ENCODE measurements at places on chromosomes 2 and 18.
A peak's percentile ranks its signal among the peaks of the same experiment; 100 is the strongest.

GRCh38 chr2:191404568-191404991 lies 159.4 kb downstream of the MYO1B start:
- no peaks in the 10 kb centered on the region for H3K27me3 ChIP-seq
- no peak for DNase-seq
- H3K36me3 ChIP-seq, result peaks cover 14% of the 10 kb centered on the region
- H3K4me1 ChIP-seq, result no peaks in the 10 kb centered on the region
- H3K4me3 ChIP-seq, result no peak overlapping the region

DNA sequence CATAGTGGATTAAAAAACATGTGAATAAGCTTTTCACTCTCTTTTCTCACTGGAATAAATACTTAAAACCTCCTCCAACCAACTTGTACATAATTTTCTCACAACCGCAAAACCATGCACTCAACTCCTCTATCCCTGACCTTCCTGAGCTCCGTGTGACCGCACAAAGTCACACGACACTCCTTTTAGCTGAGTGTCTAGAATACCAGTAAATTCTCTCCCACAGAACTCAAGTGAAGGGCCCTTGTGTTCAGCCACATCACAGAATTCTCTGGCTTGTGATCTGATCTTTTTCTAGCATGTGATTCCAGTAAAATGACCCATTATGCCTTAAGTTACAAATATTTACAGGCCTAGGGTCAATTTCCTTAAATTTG lies 91.2 kb upstream of the ARL4C start:
- H3K4me3 ChIP-seq, result no peak overlapping the region
- no peaks in the 10 kb centered on the region for H3K4me1 ChIP-seq
- no peak overlapping the region for H3K27ac ChIP-seq
- DNase-seq, result no peak
- H3K36me3 ChIP-seq, result no peaks in the 10 kb centered on the region

GRCh38 chr2:44553456-44553855 lies 191.7 kb downstream of the CAMKMT start:
- no peak for DNase-seq
- no peak overlapping the region for H3K4me3 ChIP-seq
- no peaks in the 10 kb centered on the region for H3K27me3 ChIP-seq
- no peak overlapping the region for H3K27ac ChIP-seq
- peaks cover 5% of the 10 kb centered on the region for H3K4me1 ChIP-seq

DNA sequence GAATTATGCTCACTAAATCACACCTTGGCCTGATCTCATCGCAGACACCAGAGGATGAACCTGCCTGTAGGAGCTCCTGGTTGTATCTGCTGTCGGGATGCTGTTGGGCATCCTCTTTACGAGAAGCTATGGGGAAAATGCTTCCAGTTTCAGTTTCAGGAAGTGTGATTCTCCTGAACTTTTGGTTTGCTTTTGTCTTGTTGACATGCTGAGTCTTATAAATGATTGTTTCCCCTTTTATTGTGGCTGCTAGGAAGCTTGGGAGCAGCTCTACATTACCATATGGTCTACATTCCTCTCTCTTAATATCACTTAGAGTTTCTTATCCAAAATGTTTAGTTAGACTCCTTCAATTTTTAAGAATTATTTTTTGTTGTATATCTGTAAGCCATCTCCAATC lies 227.5 kb downstream of the MTX2 start:
- no peaks in the 10 kb centered on the region for H3K36me3 ChIP-seq
- peaks cover 17% of the 10 kb centered on the region for H3K27me3 ChIP-seq
- no peak for DNase-seq
- no peak overlapping the region for H3K4me3 ChIP-seq

- H3K4me1 ChIP-seq, result no peaks in the 10 kb centered on the region
- no peak overlapping the region for H3K4me3 ChIP-seq
- no peak overlapping the region for H3K27ac ChIP-seq
- DNase-seq, result no peak
- peaks cover 2% of the 10 kb centered on the region for H3K27me3 ChIP-seq
Measured at GRCh38 chr18:24234850-24235418, 96.1 kb downstream of the CABYR start.

- no peak overlapping the region for H3K27ac ChIP-seq
- DNase-seq, result no peak
- H3K36me3 ChIP-seq, result no peaks in the 10 kb centered on the region
- H3K27me3 ChIP-seq, result no peaks in the 10 kb centered on the region
- no peaks in the 10 kb centered on the region for H3K4me1 ChIP-seq
Measured at GRCh38 chr2:165558832-165559231, 89.3 kb downstream of the CSRNP3 start.

- no peaks in the 10 kb centered on the region for H3K36me3 ChIP-seq
- no peak for DNase-seq
- no peak overlapping the region for H3K4me3 ChIP-seq
- no peaks in the 10 kb centered on the region for H3K4me1 ChIP-seq
Measured at GRCh38 chr2:150674283-150674682, 186.8 kb upstream of the RND3 start.

- peaks cover 10% of the 10 kb centered on the region for H3K4me1 ChIP-seq
- H3K36me3 ChIP-seq, result no peaks in the 10 kb centered on the region
- H3K4me3 ChIP-seq, result no peak overlapping the region
- no peak for DNase-seq
- H3K27ac ChIP-seq, result no peak overlapping the region
- H3K27me3 ChIP-seq, result peaks cover 2% of the 10 kb centered on the region
Measured at GRCh38 chr2:32910883-32911598, 35.7 kb upstream of the LTBP1 start.

DNA sequence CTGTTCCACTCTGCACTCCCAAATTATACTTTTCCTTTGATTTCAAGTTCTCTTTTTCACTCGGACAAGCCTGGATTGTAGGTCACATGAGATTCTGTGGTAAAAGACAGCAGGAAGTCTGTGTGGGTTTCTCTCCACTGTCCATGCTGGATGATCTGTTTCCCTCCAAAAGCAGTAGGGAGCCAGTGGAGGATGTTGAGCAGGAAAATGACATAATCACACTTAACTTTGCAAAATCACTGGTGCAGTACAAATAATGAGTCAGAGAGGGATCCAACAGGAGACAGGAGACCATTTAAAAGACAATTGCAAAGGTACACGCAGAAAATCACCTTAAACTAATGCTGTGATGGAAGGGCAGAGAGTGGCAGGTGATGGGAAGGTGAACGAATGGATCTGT lies 301.3 kb downstream of the ZNF407 start:
- no peaks in the 10 kb centered on the region for H3K4me1 ChIP-seq
- H3K27ac ChIP-seq, result no peak overlapping the region
- peaks cover 15% of the 10 kb centered on the region for H3K36me3 ChIP-seq

GRCh38 chr18:62586151-62586774 lies 63.4 kb downstream of the ZCCHC2 start:
- H3K36me3 ChIP-seq, result peaks cover 12% of the 10 kb centered on the region
- H3K27me3 ChIP-seq, result no peaks in the 10 kb centered on the region
- DNase-seq, result peak; percentile 50
- peak overlapping the region; percentile 41 for H3K4me3 ChIP-seq
- H3K27ac ChIP-seq, result no peak overlapping the region

GRCh38 chr2:36578343-36579296 lies 19.3 kb downstream of the FEZ2 start:
- H3K27me3 ChIP-seq, result no peaks in the 10 kb centered on the region
- H3K4me3 ChIP-seq, result no peak overlapping the region
- peaks cover 95% of the 10 kb centered on the region for H3K36me3 ChIP-seq
- H3K27ac ChIP-seq, result no peak overlapping the region
- no peak for DNase-seq

All from activated B cell treated with CpG ODN at 0.5 μM for 24 hours (primary cell).